Activated naive CD4-positive, alpha-beta T cell treated with anti-CD3 and anti-CD28 coated beads, Interleukin-2, amount 50 U/mL, for 72 hours (primary cell): ENCODE measurements at places on chromosomes 2 and 18. TPM values are rescaled to one million over a fixed set of nuclear protein-coding genes. Genes with fewer than 3 reads are reported as not detected.

The ZC3H15 gene
- 78.3 TPM for total RNA-seq

The DYNAP gene
- not detected for total RNA-seq

The SFTPB gene
- not detected for total RNA-seq

The SPEG gene
- 2.8 TPM for total RNA-seq

The SLC1A4 gene
- total RNA-seq: 16.9 TPM

The GAREM2 gene
- total RNA-seq: 10.4 TPM

The LRRC30 gene
- not detected for total RNA-seq

The OXER1 gene
- total RNA-seq: 0.54 TPM

The SLC5A7 gene
- not detected for total RNA-seq

The TMEM37 gene
- not detected for total RNA-seq

The ATP6V1C2 gene
- not detected for total RNA-seq

The IL36A gene
- not detected for total RNA-seq

The ABCG8 gene
- total RNA-seq: not detected

The ACTR3 gene
- total RNA-seq: 520 TPM

The ANKRD53 gene
- total RNA-seq: not detected

The EGR4 gene
- not detected for total RNA-seq

The FN1 gene
- total RNA-seq: 0.62 TPM

The SERPINB3 gene
- total RNA-seq: not detected

The MYCN gene
- not detected for total RNA-seq

The TACR1 gene
- not detected for total RNA-seq

The SIX3 gene
- total RNA-seq: not detected

The CKAP2L gene
- 22.5 TPM for total RNA-seq

The MPPE1 gene
- total RNA-seq: 67.2 TPM

The EFEMP1 gene
- not detected for total RNA-seq
